Fibroblast of skin of right biceps (primary cell): ENCODE measurements at places on chromosomes 11 and 22.

GRCh38 chr11:116239247-116239646 lies 533.5 kb downstream of the BUD13 start:
- DNase-seq = no peak

DNA sequence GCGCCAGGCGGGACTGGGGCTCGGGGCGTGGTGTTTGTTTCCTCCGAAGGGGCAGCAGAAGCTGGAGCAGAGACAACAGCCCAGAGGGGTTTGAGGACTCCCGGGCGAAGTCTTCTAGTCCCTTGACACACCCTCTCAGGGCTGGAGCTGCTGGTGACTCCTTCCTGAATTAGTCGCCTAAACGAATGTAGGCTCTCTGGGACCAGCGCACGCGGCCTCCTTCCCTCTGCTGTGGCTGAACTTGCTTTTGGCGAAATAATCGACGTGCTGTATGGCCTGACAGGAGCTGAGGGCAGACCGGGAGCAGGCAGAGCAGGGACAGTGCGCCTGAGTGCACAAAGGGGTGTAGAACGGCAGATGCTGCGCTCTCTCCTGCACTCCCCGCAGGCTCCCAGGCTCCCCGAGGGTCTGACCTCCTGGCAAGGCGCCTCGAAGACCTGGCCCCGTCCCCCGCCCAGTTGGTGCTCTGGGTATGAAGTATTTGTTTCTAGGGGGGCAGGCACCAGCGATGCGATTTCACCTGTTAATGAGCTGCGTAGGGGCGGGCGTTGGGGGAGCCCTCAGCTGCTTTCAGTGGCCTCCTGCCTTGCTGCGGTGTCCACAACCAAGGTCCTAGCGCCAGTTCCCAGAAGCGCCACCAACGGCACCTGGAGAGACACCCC lies 5.3 kb downstream of the SLC17A6 start:
- no peak for DNase-seq

DNA sequence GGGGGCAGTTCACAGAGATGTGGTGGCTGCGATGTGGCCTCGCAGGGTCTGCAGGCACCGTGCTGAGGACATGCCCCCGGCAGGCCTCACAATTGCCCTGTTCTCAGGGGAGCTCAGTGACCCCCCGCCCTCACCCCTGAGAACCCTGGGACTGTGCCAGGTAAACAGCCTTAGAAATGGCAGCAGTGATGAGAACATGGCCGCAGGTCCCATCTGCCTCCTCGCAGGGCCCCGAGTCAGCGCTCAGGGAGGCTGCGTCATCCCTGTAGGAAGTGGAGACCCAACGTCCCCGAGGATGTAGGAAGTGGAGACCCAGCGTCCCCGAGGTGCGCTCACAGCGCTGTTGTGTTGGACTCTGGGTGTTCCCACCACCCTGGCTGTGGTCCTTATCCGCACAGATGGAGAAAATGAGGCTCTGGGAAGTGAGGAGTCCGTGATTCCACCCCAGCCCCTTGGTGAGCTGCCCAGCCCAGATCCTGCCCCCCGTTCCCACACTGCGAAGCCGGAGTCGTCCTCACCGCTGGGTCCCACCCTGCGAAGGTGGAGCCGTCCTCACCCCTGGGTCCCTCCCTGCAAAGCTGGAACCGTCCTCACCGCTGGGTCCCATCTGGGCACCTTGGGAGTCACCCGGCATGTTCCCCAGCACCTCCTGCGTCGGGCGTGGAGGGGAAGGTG lies 1086.8 kb downstream of the BRD1 start:
- DNase-seq = no peak

- peak; percentile 5 for DNase-seq
Observed at GRCh38 chr22:20919718-20920117, 2.5 kb downstream of the CRKL start.

- peak; percentile 24 for DNase-seq
Observed at GRCh38 chr11:127345819-127346459, 345.4 kb upstream of the KIRREL3 start.

DNA sequence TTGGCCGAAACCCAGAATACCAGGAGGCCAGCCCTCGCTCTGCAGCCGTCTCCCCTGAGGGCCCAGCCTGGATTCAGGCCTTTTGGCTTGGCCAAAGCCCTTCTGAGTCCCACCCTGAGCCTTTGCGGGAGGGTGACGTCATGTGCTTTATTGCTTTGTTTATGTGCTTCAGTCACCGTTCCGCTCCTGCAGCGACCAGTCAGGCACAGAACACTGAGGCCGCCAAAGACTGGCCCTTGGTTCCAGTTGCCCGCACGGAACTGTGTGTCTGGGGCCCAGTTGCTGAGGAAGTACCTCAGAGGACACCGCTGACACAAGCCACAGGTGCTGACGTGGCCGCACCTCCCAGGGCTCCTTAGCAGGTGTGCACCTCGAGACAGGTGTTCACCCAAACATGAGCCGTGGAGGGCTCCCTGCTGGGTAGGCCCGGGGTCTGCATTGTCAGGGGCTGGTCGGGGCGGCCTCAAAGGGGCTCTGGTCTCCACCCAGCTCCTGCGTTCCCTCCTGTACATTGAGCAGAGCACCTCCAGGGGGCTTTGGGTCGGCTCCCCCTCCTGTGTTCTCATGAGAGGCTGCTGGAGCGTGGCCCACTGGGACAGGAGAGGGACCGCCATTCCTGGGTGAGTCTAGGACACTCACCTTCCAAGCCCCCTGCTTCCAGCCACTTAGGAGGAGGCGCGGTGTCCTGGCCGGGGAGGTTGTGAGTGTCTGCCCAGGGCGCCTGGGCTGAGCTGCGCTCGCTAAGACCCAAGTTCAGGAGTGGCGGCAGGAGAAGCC lies 376.8 kb downstream of the TBC1D22A start:
- DNase-seq = no peak

GRCh38 chr11:11463405-11463804 lies 110.4 kb upstream of the CSNK2A3 start:
- peak; percentile 31 for DNase-seq

- no peak for DNase-seq
Observed at GRCh38 chr11:45565446-45565988, 99.9 kb downstream of the CHST1 start.

DNA sequence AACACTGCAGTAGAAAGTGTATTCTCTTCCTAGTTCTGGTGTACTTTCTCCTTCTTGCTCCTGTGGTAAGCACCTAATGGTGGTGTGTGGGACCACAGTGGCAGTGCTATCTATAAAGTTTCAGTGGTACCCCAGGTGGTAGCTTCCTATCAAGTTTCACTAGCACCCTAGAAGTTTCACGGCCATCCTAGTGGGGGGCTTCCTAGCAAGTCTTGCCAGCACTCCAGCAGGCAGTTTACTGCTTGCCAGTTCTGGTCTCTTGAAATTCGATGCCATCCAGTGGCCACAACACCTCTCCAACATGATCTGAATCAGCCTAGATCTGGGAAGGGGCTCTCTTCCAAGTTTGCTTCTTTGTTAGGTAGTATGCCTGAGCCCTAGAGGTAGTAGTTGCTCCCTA lies 229.6 kb downstream of the SWAP70 start:
- DNase-seq = no peak

DNA sequence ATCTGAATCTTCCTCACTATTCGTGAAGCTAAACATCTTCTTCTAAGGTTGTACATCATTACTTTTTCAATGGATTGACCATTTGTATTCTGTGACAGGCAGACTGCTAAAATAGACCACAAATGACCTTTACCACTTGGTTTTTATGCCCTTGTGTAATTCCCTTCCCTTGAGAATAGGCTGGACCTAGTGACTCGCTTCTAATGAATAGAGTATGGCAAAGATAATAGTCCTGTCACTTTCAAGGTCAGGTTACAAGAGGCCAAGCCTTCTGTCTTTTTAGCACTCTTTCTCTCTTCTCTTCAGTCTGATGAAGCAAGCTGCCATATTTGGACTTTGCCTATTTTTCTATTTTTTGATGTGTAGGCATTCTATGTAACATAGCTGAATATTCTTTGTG lies 492.9 kb downstream of the SOX6 start:
- no peak for DNase-seq

- DNase-seq = no peak
Observed at GRCh38 chr22:27022896-27023361, 365.5 kb downstream of the MIAT start.

DNA sequence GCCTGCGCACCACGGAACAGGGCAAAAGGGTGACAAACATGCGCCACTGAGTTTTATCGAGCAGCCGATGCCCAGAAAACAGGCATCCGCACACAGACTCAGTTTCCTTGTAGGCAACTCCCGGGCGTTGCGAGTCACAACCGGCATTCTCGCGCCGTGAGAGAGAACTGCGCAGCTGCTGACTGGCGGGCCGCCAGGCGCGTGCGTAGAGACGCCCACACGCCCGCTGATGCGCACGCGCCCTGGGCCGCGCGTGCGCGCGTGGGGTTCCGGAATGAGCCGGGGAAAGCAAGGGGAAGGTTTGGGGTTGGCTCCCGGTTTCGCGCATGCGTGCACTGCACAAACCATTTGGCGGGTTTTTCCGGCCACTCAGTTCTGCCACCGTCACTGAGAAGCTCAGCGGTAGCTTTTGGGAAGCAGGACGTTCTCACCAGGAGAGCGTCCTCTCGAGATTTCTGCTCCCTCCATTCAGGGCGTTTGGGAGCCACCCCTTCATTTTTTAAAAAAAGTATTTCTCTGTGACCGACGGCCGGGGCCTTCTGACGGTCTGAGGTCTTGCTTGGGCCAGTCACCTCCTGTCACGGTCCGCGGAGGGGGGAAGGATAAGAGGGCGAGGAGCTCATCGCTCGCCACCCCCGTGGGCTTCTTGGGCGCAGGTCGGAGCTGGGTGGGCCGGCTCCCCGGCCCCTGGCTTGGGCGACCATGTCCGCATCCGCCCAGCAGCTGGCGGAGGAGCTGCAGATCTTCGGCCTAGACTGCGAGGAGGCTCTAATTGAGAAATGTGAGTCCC lies at the start of gene POLA2:
Gene POLA2 (plus strand): TSS at position 372 of the 790 bp plus-strand sequence. CDS start 331 bp downstream, at position 703.
- peak; percentile 97 for DNase-seq

DNA sequence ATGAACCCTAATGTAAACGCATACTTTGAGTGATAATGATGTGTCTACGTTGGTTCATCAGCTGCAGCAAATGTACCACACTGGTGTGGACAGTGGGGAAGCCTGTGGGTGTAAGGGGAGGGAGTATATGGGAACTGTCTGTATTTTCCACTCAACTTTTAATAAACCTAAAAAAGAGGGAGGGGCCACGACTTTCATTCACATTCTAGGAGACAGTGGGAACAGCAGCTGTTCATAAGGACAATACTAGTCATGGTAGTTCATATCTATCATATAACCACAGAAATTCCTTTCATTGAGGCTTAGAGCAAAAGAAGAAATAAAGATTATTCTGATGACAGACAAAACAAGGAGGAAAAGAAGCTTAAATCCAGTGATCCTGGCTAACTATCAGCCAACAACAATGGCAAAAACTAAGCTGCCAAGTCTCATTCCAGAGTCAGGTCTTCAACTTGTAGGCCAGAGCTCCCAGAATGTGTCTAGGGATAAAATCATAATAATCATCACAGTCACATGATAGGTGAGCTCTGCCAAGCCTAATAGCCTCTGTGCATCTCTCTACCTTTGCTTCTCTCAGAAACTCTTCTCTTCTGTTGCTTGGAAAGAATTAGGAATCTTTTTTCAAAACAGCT lies 59.4 kb upstream of the CHRM4 start:
- peak; percentile 10 for DNase-seq

- peak; percentile 72 for DNase-seq
Observed at GRCh38 chr11:92383430-92383829, 158.8 kb downstream of the FAT3 start.

DNA sequence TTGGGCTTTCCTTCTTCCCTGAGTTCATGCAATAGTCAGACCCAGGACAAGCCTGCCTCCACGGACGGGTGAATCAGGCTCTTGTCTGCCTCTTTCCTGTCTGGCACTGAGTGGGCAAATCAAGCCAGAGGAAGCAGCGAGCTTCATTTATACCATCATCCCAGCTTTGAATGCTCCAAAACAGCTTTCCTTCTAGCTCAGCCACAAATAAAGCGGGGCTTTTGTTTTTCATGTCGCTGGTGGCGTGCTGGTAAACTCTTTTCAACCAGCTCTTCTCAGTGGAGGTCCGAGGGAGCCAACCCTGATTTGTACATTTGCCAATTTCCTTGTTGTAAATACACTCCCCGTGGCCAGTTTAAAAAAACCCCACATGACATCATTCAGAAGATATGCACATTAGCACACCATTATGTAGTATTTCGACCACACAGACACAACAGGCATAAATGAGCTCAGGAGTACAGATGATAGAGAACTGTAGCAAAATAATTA lies 8.6 kb downstream of the C11orf91 start:
- peak; percentile 98 for DNase-seq

DNA sequence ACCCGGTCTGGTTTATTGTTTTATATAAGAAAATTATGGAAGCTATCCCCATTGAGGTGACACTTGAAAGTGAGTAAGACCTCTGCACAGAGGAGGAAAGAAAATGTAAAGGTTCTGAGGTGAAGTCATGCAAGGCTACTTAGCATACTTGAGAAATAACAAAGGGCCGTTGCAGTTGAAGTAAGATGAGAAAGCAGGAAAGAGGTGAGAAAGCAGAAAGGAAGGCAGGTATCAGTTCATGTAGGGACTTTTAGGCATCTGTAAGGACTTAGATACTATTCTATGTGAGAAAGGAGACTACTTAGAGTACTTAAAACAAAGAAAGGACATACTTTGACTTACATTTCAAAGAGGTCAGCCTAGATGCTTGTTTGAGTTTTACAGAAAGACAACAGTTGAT lies 84.7 kb downstream of the CASP12 start:
- no peak for DNase-seq

DNA sequence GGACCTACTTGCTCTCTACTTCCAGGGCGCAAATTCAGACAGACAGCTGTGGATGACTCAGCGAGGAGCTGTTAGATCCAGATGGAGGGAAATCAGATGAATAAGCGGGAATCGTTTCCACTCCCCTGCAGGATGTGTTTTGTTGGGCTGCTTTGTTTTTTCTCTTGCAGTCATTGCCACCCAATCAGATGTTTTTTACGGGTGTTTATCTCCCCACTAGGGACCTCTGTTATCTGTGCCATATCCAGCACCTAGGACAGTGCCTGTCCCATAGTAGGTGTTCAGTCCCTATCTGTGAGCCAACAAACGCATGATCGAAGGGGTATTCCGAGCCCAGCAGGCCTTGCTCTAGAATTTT lies 51.1 kb upstream of the PARVG start:
- peak; percentile 52 for DNase-seq

DNA sequence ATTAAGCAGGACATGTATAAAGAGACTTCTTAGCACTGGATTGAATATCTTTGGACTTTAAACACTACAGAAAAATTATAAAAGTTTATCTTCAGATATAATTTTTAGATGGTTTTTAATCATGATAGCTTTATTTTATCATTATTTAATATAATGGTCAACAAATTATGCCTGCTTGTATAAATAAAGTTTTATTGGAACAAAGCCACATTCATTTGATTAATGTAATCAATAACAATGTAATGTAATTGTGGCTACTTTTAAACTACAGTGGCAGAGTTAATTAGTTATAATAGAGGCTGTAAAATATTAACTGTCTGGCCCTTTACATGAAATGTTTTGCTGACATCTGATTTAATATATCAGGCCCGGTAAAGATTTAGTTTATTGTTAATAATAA lies 70.0 kb downstream of the STIM1 start:
- no peak for DNase-seq
